ENCODE measurements at places on chromosomes 2 and 18.

- DNase-seq = peak; percentile 85
Measured at GRCh38 chr2:231611273-231612108, 18.8 kb downstream of the TEX44 start.

DNA sequence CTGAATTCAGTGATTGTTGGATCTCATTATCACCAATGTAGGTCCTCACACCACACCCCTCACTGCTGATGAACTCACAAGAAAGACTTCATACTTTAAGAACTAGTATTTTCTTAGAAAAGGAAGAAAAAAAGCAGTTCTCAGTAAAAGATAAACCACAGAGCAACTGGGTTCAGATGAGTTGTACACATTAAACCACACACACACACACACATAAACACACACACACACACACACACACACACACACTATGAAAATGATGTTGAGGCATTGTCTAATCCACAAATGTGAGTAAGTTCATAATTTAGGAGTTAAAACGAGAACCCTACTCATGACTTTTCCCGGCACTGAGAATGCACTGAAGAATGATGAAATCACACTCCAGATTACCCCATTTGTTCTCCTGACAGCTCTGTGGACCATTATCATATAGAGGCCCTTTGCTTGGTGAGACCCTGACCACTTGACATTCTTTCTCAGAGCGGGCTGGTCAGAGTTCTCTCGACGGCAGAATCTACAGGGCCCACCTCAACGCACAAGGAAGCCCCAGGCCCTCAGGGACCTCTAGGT, 106.2 kb downstream of the BCL2 start:
- peak; percentile 53 for DNase-seq

DNA sequence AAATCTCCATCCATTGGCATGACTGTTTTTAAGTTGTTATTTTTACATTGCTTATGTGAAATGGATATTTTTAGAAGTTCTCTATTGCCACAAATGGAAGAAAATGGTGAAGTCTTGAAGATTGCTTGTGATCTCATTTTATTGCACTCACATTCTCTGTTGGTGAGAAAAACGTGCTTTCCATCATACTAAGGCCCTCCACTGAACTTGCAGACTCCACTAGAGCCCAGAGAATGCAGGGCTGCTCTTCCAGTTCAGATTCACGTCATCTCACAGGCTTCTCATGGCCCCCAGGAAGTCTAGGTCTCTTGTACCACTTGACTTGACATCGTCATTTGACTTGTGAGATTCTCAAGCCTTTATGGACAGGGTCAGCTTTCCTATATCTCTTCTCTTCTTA, 254.8 kb upstream of the COPS8 start:
- no peak for DNase-seq

DNA sequence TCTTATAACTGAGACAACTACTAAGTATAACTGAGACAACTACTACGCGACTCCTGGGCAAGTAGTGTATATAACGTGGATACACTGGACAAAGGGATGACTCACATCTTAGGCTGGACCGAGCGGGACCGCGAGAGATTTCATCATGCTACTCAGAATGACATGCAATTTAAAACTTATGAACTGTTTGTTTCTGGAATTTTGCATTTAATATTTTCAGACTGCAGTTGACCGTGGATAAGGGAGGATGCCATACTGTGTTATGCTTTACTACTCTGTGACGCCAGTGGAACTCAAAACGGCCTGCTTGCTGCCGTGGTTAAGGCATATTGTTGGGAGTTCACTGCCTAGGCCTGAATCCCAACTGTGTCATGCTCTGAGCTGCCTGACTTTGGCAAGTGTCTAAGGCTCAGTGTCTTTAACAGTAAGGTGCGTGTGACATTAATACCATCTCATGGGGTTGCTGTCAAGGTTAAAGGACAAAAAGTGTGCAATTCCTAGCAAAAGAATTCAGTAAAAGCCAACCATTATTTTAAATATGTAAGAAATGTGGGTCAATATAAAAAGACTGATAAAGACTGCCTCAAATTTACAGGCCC, 64.6 kb downstream of the BMP10 start:
- DNase-seq = no peak

DNA sequence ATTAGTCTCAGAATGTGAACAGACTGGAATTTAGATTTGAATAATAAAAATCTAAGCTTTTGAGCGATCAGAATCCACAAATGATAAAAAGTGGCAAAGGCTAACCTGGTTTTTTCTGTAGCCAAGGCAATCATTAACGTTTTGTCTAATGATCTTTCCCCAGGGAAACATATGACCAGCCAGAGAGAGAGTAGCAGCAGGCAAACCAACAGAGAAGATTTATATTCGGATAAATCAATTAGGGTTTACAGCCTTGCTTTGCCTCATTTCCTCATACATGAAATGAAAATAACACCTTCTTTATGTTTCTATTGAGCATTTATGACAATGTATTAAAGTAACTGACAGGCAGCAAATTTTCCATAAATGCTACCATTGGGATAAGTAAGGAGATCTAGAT, 14.5 kb downstream of the TIA1 start:
- no peak for DNase-seq
